ENCODE measurements at places on chromosomes 16 and 17. TPM values are rescaled to one million over a fixed set of nuclear protein-coding genes. Genes with fewer than 3 reads are reported as not detected.

ZNF778 gene
- 34.2 TPM for total RNA-seq

SP6 gene
- 0.21 TPM for total RNA-seq

SLC35G6 gene
- not detected for total RNA-seq

GPS1 gene
- total RNA-seq: 47.4 TPM

CCL17 gene
- total RNA-seq: not detected

OR2C1 gene
- total RNA-seq: not detected

HS3ST6 gene
- total RNA-seq: not detected

SLX1A gene
- total RNA-seq: 22.5 TPM
